Vagina (tissue), 2 donors: ENCODE measurements at places on chromosomes 7 and 10. TPM values are rescaled to one million over a fixed set of nuclear protein-coding genes. Genes with fewer than 3 reads are reported as not detected.
A peak's percentile ranks its signal among the peaks of the same experiment; 100 is the strongest.

GRCh38 chr10:46992803-46993561, 81.8 kb downstream of the PTPN20 start:
- no peak for DNase-seq
- no peaks in the 10 kb centered on the region for H3K36me3 ChIP-seq
- peak overlapping the region; percentile 27 for H3K27ac ChIP-seq

DNA sequence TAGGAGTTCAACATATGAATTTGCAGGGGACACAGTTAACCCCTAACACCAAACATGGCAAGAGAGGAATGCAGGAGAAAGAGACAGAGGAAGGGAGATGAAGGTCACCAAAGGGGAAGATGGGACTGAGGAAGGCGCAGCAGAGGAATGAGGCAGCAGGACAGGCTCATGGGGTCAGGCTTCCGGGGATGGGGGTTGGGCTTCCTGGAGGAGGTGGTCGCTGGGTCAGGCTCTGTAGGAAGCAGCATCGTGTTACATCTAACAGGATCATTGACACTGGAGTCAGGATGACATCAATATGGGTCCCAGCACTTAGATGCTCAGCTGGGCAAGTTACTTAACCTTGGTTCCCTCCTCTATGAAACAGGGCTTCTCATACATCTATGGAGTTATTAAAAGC, 113.2 kb downstream of the NPTX2 start:
- H3K4me3 ChIP-seq = no peak overlapping the region
- no peaks in the 10 kb centered on the region for H3K4me1 ChIP-seq
- H3K36me3 ChIP-seq = no peaks in the 10 kb centered on the region
- no peak for DNase-seq
- H3K27me3 ChIP-seq = no peaks in the 10 kb centered on the region

FOXP2 gene
- total RNA-seq = 29.7 TPM

DNA sequence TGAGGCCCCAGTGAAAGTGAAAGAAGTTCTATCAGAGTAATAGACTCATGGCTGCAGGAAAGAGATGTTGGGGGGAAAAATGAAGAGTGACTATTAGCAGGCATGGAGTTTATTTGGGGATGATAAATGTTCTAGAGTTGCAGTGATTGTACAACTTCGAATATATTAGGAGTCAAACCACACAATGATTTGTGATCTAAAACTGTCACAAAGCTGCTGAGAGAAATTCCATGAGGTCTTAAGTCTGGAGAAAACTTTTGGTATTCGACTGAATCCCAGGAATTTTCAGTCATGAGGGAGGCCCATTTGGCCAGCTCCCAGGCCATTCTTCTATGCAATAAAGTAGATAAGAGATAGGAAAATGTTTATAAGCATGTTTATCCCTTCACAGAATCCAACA, 55.9 kb upstream of the UNC5B start:
- H3K27ac ChIP-seq = no peak overlapping the region
- H3K36me3 ChIP-seq = no peaks in the 10 kb centered on the region
- no peak overlapping the region for H3K4me3 ChIP-seq
- no peaks in the 10 kb centered on the region for H3K4me1 ChIP-seq

GRCh38 chr7:66693331-66693730, 47.2 kb upstream of the RABGEF1 start:
- H3K4me1 ChIP-seq = peaks cover 18% of the 10 kb centered on the region
- no peak for DNase-seq
- H3K4me3 ChIP-seq = no peak overlapping the region
- no peaks in the 10 kb centered on the region for H3K27me3 ChIP-seq
- H3K27ac ChIP-seq = no peak overlapping the region

DNA sequence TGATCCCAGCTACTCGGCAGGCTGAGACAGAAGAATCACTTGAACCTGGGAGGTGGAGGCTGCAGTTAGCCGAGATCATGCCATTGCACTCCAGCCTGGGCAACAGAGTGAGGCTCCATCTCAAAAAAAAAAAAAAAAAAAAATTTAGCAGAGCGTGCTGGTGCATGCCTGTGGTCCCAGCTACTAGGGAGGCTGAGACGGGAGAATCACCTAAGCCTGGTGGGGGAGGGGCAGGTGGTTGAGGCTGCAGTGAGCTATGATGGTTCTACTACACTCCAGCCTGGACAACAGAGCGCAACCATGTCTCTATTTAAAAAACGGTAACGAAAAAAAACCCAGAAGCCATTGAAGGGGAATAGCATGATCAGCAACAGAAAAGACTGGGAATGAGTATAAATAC, 89.9 kb downstream of the ARHGAP12 start:
- no peaks in the 10 kb centered on the region for H3K4me1 ChIP-seq
- H3K27me3 ChIP-seq = no peaks in the 10 kb centered on the region
- H3K36me3 ChIP-seq = no peaks in the 10 kb centered on the region
- no peak overlapping the region for H3K4me3 ChIP-seq
- no peak overlapping the region for H3K27ac ChIP-seq
- DNase-seq = no peak
